Stimulated activated CD8-positive, alpha-beta memory T cell treated with anti-CD3 and anti-CD28 coated beads, Interleukin-2, amount 100 ng/mL, for 1 hour (primary cell): ENCODE measurements at places on chromosomes 5 and 9.
A peak's percentile ranks its signal among the peaks of the same experiment; 100 is the strongest.

GRCh38 chr5:72622170-72622760 lies 115.1 kb upstream of the ZNF366 start:
- no peak for DNase-seq

- no peak for DNase-seq
Observed at GRCh38 chr5:40733879-40734563, 21.7 kb downstream of the TTC33 start.

DNA sequence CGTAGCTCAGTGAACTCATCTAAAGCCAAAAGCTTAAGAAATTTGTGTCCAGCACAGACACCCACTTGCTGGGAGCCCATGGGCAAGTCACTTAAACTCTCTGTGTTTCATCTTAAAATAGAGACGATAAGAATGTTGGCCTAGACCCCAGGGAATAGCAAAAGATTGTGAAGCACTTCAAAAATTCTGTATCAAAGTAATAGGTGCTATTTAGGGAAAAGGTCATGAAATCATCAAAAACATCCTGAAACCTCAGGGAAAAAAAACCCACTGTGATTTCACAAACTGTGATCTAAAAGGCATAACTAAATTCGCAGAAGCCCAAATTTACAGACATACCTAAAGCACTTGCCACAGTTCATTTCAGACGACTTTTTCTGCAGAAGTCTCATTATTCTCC lies 278.3 kb downstream of the NR2F1-AS1 start:
- no peak for DNase-seq

- DNase-seq = no peak
Observed at GRCh38 chr5:137361280-137361679, 137.8 kb downstream of the SPOCK1 start.

- no peak for DNase-seq
Observed at GRCh38 chr5:148491015-148491792, 107.4 kb downstream of the FBXO38 start.

- no peak for DNase-seq
Observed at GRCh38 chr5:31137676-31138075, 55.8 kb upstream of the CDH6 start.

DNA sequence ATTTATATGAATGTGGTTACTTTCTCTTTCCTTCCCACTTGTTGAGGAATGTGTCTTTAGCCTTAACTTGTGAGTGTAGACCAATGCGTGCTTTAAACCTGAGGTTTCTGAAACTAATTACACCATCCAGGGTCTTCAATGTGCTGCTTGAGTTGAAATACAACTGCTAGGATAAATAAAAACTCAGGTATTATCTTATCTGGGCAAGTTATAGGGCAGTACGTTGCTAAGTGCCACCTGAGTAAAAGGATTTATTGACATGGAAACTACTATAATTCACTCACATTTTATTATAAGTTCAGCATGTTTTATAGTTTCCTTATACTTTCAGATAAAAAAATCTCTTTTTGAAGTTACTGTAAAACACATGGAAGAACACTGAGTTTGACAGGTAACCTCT lies 1136.8 kb upstream of the NUDT12 start:
- no peak for DNase-seq

DNA sequence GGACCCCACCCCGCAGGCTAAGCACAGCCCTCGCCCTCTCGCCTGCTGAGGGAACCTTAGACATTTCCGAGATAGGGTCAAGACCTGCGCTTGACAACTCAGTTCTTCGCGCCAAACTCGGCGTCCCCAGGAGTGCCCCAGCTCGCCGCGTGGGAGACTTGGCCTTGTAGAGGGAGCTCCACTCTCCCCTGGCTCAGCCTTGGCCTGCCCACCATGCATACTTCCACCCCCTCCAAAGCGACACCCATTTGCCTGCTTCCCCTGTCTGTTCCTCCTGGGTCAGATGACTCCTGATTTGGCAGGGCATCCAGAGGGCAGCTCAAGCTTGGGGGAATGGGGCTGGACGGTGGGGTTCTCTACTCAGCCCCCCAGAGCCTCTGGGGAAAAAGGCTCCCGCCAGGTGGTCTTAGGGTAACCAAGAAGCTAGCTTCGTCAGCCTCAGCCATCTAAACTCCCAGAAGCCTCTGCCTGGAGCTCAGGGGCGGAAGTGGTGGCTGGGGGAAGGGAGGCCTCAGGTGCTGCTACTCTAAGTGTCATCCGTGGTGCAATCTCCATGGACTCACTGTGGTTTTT lies 560 bp downstream of the DOCK2 start:
- DNase-seq = peak; percentile 43

DNA sequence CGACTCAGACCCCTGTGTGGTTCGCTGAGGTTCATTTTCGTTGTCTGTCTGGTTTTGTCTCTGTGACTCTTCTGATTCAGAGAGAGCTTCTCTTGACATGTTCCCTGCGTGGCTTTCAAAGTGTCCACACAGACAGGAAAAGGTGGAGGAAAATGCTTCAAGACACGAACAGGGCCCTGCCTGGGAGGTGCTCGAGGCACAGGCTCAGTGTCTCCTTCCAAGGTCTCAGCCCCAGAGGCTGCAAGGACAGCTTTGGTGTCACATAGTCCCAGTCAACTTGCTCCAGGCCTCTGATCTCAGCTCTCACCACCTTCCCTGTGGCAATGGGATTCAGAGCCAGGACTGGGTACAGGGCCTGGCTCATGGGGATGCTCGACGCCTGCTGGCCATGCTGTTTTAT lies 51.6 kb upstream of the SARDH start:
- DNase-seq = no peak

GRCh38 chr9:134968011-134968822 lies 50.5 kb upstream of the FCN1 start:
- no peak for DNase-seq

GRCh38 chr9:86550401-86550800 lies 196.2 kb upstream of the TUT7 start:
- DNase-seq = no peak

GRCh38 chr5:6820851-6821479 lies 107.7 kb downstream of the TENT4A start:
- peak; percentile 9 for DNase-seq

DNA sequence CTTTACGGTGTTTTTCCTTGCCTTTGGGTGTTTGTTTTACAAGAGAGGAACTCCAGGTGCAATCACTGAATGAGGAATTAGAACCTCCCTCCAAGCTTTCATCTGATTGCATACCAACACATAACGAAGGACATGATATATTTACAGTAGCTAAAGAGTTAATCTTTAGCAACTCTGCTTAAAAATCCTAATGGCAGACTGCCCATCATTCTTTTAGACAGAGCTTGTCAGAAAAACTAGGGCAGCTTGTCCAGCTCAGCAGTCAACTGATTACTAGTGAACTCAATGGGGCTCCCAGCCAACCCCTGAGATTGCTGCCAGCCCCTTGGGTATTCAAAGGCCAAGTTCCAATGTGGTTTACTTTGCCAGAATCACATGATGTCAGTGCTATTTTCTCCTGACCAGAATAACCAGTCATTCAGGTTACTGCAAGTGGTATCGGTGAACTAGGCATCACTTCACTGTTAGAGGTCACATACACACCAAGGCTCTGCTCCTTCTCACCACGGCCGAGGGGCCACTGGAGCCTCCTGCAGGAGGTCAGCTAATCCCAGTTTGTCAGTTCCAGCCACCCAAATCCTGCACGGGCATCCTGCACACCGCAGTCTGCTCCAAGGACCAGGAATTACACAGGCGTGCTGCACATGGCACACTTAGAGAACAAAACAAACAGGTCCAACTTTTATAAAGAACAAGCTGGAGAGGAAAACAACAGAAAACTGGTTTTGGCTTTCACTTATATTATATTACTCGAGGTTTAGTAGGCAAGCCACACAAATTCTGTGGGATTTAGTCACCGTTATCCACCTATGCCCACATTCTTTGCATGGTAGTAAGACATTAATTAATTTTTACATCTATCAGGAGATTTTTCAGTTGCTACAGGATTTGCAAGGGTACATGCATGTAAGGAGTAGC lies 62.5 kb downstream of the NFIB start:
- DNase-seq = no peak

DNA sequence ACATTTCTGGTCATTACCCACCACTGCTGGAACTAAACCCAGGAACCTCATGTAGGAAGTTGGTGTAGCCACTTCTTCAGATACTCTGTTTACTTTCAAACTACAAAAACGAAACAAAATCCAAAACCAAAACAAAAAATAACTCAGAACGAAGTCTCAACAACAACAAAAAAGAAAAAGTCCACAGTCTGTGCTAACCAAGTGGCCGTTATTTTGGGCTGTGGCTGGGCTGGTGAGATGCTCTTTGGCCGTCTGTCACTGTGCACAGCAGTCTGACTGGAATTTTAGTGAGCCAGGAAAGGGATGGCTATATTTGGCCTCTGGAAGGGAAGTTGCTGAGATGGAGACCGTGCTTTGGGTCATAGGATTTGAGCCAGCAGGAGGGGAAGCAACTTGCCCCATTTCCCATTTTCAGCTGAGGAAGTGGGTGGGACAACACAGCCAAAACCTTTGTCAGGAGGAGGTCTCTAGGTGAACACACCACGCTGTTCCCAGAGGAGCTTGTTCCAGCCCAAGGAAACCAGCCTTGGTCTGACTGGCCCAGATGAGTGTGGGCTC lies 334.1 kb downstream of the ZSWIM6 start:
- DNase-seq = no peak

GRCh38 chr5:81601919-81602318 lies 149.0 kb downstream of the SSBP2 start:
- no peak for DNase-seq

GRCh38 chr5:9932770-9933169 lies 302.6 kb upstream of the TAS2R1 start:
- no peak for DNase-seq

DNA sequence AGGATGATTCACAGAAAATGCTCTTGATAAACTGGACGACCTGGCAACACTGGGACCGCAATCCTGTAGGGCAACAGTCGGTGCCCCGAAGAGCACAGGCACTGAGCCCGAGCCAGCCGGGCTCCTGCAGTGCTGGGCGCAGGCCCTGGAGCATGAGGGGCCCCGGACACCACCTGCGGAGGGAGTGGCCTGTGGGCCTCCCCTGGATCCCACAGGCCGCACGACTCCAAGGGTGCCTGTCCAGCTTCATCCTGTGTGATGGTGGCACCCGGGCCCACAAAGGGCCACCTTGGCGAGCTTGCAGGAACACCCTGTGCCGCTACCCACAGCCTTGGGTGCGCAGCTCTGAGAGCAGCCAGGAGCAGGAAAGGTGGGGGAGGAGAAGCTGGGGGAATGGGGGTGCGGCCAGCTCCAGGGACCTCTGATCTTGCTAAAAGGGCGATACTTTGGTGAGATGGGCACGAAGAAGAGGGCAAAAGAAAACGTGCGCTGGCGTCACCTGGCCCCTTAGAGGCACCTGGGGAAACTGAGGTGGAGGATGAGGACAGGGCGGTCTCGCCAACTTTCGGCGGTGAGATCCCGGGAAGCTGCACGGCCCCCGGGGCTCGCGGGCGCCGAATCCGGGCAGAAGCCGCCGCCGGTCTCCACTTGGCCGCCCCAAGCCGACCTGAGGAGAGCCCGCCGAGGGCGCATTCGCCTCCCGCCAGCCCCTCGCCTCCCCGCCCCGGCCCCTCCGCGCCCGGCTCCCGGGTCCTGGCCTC lies 722 bp downstream of the TBC1D9B start:
- DNase-seq = no peak

DNA sequence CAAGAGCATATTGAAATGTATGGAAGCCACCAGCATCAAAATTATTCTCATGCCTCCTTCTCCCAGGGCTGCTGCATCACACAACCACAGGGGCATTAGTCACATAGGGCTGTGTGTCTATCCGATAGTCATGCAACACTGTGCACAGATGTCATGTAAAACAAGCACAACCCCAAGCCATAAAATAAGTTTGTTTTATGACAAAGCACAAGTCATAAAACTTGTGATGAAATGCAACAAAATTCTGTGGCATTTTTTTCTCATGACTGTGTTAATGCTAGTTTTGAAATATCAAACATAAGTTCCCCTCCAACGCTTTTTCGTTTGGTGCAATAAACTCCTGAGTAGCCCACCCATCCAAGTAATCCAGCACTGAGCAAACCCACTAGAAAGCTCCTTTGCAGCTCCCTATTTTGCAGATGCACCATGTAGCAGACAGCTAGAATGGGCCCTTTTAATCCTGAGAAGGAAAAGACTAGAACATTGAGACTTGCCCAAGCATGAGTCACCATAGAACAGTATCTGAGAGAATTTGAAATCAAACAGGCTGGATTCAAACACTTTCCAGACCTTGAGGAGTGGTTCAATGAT lies 93.3 kb upstream of the ZNF366 start:
- no peak for DNase-seq

GRCh38 chr5:1502046-1502736 lies 21.6 kb downstream of the LPCAT1 start:
- DNase-seq = no peak

DNA sequence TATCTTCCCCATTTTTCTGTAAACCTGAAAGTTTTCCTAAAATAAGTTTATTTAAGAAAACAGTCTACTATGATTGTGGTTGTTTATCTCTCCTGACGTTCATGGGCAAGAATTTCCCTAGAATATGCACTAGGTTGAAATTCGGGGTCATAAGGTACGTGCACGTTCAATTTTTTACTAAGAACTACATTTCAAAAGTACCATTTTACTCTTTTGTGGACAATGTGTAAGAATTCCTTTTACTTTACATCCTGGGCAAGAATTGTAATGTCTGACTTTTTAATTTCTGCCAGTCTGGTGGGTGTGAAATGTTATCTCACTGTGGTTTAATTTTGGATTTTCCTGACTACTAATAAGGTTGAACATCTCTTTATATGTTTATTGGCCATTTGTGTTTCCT lies 12.4 kb downstream of the IL5 start:
- DNase-seq = no peak

GRCh38 chr5:34480810-34481528 lies 175.2 kb upstream of the RAI14 start:
- no peak for DNase-seq

- DNase-seq = no peak
Observed at GRCh38 chr9:12849486-12850003, 74.7 kb downstream of the LURAP1L start.

GRCh38 chr5:96483878-96484277 lies 50.8 kb upstream of the PCSK1 start:
- no peak for DNase-seq

DNA sequence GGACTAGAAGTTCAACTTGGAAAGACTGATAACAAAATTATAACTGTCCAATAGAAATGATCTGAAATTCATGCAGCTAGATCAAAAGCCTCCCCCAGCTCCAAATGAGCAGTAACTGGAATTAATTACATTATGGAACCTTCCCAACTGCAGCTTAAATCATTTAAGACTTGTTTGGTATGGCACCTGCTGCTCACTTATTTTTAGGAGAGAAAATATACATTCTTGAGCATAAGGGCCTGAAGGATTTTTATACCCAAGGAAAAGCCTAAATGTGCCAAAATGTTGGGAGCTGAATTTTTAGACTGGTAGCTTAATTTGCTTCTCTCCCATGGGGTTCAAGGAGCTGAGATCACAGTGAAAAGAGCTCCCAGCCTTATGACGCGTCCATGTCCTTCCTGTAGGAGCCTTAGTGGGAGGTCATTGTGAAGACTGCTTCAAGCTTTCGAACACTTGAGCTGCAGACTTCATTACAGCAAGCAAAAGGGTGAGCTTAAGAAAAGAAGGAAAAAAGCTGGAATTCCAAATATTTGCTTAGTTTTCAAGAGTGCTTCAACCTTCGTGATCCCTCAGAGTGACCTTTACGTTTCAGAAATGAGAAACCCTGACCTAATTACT lies 276.0 kb downstream of the DMAC1 start:
- no peak for DNase-seq

- DNase-seq = no peak
Observed at GRCh38 chr5:65252977-65253376, 228.7 kb downstream of the ADAMTS6 start.

GRCh38 chr5:176578391-176578808 lies 29.3 kb downstream of the CDHR2 start:
- no peak for DNase-seq

- DNase-seq = no peak
Observed at GRCh38 chr5:89729623-89730301, 679.8 kb downstream of the CETN3 start.
